Caki2 (cell line): ENCODE measurements at places on chromosomes 13 and 19. TPM values are rescaled to one million over a fixed set of nuclear protein-coding genes. Genes with fewer than 3 reads are reported as not detected.

Gene SNRPD2
- total RNA-seq: 578 and 718 TPM in 2 replicates

Gene SHC2
- 0.98 and 1.2 TPM in 2 replicates for total RNA-seq

Gene EHD2
- 7.4 and 12.4 TPM in 2 replicates for total RNA-seq

- DNase-seq: no peak
These were observed 210.7 kb upstream of the SLC10A2 start for GRCh38 chr13:103276775-103277498.

- DNase-seq: no peak
These were observed 1222.2 kb upstream of the SPRY2 start for GRCh38 chr13:81563091-81563490.

DNA sequence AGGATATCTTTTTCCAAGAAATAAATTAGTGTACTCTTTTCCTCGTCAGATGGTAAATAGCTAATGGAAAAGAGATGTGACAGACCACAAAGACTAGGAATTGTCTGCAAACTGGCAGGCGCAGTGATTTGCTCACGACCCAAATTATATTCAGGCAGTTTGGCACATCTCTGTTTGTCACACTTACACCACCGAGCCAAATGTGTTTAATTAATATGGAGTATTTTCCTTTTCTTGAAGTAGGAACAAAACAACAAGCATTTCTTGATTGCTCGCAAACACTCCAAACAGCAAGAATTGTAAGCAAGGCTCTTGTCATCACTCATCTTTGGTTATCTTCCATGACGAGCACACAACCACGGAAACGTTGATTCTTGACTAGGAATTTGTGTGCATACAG lies 884.2 kb downstream of the PCDH9 start:
- no peak for DNase-seq

- no peak for DNase-seq
These were observed 28.8 kb upstream of the MCF2L start for GRCh38 chr13:112940236-112940635.

DNA sequence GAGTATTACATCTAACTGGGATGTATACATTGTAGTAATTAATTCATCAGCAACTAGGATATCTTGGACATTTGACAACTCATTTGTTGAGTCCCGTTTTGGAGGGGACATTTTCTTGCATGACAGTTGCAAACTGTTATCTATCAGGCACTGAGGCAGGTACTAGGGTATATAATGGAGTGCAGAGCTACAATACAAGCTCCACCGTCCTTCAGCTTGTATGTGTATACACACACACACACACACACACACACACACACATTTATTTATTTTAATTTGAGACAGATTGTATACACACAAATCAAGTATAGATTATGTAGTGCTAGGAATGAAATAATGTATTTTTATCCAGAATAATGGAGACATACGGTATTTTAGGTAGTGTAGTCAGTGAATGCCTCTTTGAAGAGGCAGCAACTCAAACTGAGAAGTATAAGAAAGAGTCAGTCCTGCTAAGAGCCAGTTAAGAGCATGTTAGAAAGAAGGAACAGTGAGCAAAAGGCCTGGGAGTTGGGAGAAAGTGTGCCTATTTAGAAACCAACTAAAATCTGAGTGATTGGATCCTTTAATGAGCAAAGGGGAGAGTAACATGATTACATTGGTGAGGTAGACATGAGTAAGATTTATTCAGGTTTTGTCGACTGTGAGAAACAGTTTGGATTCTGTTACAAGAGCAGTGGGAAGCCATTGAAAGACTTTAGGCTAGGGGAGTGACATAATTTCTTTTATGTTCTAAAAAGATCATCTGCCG lies 74.5 kb downstream of the NBEA start:
- no peak for DNase-seq

DNA sequence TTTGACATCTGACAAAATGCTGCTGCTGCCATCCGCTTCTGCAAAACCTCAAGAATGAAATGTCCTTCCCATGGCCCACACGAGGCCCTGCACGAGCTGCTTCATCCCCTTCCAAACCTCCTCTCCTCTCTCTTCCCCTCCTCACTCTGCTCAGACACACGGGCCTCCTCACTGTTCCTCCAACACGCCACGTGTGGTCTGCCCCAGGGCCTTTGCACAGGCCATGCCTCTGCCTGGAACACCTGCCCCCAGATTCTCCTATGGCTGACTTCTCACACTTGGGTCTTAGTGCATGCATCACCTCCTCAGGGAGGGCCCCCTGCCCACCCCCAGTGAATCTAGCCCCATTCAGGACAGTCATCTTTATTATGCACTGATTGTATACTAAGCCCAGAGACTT lies 15.9 kb downstream of the NRTN start:
- DNase-seq: no peak

DNA sequence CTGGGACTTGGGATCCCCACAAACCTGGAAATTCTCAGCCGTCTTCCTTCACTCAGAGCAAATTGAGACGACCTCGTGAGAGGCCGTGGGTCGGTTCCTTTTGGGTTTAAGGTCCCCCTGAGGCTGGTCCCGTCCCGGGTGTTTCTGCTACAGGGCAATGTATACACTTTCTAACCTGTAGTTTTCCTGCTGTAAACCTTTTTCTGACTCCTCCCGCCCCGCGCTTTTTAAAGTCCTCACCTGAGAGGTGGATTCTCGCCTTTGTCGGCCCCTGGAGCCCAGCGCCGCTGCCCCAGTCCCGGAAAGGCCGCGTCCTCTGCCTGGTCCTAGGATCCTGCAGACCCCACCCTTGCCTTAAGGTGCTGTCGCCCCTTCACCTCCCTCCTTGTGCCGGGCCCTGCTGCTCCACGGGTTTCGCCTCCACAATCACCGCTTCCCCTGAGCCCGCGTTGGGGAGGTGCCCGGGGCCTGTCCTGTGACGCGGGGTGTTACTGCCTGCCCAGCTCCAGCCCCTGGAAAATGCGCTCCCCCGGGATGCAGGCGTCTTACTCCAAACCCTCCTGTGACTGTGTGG lies 391 bp downstream of the ZNF761 start:
- DNase-seq: no peak

DNA sequence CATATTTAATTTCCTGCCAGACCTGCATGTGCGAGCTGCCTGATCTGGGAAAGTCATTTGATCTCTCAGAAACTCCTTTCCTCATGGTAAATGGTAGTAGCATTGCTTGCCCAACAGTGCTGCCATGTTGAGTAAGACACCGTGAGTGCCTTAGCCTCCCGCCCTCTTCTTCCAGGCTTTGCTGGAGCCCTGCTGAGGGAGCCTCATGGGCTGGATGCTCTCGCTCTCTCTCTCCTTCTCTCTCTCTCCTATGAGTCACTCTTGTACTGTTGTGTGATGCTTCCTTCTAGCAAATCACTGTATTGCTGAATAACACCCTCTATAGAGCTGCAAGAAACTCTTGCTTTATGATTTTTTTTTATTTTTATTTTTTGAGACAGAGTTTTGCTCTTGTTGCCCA lies 365.5 kb downstream of the UQCRFS1 start:
- DNase-seq: peak; percentile 47

DNA sequence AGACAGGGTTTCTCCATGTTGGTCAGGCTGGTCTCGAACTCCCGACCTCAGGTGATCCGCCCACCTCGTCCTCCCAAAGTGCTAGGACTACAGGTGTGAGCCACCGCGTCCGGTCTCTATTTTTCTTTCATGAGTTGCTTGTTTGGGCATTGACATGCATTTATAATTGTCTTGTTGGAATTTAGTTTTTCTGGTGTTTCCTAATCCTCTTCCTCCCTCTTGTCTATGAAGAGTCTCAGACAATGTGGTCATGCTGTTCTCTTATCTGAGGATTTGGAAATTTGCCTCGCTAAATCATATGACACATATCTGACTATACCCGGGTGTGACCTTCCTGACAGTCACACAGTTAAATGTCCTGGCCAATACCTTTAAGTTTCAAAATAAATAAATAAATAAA lies 7.4 kb upstream of the CEACAM18 start:
- DNase-seq: no peak

DNA sequence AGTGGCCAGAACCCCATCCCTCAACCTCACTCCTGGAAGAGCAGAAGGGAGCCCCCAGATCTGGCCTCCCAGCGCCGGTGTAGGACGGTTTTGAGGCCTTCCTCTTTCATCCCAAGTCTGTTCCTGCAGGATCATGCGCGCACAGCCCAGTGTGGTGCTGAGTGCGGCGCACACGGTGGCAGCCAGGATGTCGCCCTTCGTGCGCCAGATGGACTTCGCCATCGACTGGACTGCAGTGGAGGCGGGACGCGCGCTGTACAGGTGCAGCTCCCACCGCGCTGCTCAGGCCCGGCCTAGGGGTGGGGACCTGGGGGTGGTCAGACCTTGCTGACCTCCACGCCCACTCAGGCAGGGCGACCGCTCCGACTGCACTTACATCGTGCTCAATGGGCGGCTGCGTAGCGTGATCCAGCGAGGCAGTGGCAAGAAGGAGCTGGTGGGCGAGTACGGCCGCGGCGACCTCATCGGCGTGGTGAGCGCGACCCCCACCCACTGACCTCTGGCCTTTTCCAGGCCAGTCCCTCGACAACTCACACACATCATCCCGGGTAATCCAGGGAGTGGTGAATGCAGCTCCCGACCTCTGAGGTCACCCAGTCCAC lies 14.8 kb downstream of the PNPLA6 start:
- DNase-seq: no peak

DNA sequence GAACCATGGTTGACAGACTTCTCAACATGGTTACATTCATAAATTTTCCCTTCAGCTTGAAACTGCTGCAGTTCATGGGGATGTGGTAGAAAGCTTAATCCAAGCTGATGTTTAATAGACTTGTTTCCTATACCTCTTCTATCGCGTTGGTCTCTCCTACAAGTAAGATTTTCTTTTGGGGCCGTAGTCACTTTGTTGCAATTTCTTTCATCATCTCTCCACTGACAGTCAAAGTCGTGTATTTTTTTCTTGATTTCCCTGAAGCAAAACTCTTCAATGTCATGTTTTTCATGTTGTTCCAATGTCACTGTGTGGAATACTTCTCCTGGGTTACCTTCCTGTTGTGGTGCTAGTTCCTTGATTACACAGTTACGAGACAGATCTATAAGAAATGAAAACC lies 6.3 kb upstream of the ZNF160 start:
- DNase-seq: no peak

GRCh38 chr19:54297759-54298305 lies 15.1 kb downstream of the LILRA5 start:
- no peak for DNase-seq

DNA sequence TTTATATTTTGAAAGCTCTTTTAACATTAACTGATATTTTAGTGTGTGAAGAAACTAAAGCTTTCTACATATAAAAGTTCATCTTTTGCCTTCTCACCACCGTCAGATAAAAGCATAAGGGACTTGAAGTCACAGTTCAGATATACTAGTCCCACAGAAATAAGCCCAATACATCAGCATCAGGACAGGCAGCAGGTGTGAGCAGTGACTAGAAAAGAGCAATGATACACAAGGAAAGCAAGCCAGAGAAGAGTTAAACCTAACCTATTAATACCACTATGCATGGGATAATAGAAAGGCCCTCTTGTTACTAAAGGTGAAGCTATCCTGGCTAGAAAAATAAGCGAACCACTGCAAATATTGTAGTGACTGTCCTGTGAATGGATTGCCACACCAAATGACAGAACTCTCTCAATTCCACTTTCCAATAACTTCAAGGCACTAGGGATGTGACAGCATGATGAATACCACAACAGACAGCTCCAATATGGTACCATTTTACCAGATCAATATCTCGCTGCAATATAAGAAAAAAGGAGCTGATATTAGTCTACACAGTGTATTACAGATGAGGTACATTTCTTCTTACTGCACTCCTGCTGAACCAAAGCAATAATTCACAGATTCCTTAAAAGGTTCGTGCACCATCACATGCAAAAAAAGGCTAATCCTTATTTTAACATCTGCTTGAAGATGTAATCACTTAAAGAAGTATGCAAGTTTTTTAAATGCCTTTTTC lies 114.1 kb downstream of the DACH1 start:
- DNase-seq: no peak

DNA sequence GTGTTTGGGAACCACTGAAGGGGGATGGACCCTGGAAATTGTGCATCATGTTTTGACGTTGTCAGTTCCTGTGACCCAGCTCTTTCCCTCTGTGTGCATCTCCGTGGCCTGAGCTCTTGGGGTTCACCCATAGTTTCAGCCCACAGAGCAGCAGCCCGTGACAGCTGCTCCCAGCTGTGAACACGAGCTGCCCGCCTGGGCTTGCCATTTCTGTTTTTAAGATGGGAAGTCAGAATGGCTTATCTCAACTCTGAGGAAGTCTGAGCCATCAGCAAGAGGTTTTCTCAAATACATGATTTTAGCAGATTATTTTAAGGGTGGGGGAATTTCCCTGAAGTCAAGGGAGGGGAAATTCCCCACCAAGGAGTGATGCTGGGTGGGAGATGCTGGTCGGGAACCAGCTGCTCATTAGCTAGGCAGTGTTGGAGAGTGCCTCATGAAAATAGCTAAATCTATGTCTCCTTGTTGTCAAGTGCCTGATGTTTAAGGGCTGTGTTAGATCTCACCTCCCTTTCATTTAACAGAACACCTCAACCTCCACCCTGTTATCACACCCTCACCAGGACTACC lies 34.8 kb upstream of the C1QTNF9 start:
- DNase-seq: no peak
